NCI-H187 (cell line): ENCODE measurements at places on chromosomes 6 and 20.

DNA sequence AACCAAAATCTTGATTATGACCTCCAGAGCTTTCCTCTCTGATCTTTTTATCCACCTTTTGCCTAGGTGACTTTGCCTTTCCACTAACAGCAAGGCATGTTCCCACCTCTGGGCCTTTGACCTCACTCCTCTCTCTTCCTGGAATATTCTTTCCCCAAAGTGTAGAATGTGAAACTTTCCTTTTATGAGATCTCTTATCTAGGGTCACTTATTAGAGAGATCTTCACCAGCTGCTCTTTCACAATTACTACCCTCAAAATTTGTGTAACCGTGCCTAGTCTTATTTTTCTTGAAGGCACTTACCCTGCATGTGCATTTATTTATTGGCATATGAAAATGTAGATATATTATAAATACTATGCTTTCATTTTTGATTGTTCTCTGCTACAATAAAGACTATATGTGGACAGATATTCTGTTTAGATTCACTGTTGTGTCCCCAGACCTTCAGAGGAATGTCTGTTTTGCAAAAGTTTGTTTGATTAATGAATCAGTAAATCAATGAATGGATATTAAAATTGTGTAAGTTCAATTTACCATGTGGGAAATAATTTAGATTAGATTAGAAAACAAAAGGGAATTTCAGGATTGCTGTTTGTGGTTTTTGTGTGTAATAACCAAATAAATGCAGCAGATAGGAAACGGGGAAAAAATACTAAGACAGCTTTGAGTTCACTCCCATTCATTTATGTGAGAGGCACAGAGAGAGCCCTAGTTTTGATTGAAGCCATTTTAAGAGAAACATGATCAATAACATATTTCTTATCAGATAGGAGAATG is 207.0 kb downstream of the ADGB start:
- no peak for DNase-seq

DNA sequence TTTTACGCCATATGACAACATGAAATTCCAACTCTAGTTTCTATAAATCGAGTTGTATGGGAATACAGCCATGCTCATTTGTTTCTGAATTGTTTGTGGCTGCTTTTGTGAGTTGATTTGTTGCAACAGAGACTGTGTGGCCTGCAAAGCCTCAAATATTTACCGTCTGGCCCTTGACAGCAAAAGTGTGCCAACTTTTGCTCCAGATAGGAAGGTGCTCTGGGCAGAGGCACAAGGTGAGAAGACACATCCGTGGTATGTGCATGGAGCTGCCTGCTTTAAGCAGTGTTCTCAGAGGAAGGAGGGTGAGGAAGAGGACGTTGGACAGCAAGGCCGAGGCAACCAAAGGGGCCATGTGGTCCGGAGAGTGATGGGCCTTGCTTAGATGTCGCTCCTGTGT is 57.4 kb downstream of the IYD start:
- no peak for DNase-seq

- DNase-seq: no peak
Measured at GRCh38 chr6:25788305-25788922, 33.9 kb downstream of the SLC17A4 start.

DNA sequence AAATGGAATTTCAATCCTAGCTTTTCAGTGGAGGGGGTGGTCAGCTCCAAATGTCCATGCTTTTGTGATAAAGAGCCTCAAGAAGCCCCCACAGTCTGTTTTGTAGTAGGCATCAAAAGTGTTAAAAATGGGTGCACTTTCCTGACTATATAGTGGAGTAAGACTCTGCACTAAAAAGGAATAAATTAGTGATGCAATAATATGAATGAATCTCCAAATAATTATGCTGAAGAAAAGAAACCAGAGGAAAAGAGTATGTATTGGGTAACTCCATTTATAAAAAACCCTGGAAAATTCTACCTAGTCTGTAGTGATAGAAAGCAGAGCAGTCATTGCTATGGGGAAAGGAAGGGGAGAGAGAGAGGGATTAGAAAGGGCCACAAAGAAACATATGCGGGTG is 310.4 kb upstream of the SUPT3H start:
- DNase-seq: no peak

DNA sequence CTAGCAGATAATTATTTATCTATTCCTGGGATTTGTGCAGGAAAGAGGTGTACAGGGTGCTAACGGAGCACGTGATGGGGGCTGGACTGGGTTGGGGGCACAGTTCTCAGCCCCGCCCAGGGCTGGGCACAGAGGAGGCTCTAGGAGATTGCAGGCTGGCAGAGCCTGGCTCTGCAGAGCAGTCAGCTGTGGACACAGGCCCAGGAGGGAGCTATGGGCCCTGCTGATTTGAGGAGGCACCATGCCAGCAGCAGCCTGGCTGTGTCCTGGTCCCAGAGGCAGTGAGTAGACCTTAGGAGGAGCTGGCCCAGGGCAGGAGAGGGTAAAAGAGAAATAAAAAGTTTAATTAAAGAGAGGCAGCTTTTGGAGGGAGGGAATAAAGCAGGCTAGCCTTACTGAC is 19.3 kb downstream of the MAFB start:
- no peak for DNase-seq

DNA sequence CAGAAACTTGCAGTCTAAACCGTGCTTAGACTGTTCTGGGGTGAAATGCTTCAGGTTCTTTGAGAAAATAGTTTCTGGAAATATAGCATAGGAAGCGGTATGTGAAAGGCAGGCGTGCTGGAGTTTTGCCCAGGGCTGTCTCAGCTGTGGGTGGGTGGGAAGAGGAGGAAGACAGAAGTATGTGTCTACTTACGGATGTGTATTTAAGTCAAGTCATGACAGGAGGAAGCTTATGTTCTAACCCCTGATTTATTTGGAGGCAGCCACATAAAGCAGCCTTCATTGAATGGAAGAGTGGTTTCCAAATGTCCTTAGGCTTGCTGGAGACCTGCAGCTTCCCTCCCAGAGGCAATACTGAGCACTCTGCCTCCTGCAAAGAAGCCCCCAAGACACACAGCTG is 345.8 kb upstream of the PRND start:
- no peak for DNase-seq

DNA sequence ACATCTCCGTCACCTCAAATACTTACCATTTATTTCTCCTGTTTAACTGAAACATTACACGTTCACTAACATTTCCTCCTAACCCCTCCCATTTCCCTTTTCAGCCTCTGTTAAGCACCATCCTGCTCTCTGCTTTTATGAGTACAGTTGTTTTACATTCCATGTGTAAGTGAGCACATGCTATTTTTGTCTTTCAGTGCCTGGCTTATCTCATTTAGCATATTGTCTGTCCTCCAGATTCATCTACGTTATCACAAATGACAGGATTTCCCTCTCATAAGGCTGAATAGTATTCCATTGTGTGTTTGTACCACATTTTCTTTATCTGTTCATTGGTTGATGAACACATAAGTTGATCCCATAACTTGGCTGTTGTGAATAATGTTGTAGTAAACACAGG is 22.7 kb downstream of the TAF11 start:
- no peak for DNase-seq

DNA sequence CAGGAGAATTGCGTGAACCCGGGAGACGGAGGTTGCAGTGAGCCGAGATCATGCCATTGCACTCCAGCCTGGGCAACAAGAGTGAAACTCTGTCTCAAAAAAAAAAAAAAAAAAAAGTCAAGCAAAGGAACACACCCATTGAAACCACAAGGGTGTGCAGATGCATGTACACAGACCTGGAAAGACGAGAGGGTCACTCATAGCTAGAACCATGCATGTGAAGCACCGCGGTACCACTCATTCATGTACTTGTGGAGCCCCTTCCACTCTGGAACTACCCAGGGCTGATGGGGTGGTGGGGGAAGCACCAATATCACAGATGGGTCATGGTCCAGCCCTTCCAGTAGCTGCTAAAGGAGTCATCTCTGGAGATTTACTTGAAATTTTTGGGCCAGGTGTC is 7.4 kb upstream of the TJAP1 start:
- no peak for DNase-seq

DNA sequence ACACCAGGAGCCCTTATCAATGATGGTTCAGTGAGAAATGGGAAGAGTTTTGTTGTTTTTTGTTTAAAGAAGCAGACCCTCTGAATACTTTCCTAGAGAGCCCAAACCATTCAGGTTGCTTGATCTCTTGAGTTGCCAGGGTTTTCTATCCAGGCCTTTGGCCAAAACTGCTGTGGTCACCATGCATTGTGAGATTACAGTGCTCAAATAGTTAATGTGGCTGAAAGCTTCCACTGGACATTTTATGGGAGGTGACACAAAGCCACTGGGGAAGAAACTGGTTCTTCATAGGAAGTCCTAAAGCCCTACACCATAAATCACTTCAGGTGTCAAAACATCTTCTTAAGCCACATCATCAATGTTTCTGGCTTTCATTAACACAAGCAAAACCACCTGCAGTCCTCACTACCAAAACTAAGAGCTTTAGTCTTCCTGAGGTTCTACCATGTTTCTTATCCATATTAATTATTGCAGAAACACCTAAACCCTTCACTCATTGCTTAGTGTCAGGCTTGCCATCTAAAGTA is 101.6 kb downstream of the IBTK start:
- no peak for DNase-seq

DNA sequence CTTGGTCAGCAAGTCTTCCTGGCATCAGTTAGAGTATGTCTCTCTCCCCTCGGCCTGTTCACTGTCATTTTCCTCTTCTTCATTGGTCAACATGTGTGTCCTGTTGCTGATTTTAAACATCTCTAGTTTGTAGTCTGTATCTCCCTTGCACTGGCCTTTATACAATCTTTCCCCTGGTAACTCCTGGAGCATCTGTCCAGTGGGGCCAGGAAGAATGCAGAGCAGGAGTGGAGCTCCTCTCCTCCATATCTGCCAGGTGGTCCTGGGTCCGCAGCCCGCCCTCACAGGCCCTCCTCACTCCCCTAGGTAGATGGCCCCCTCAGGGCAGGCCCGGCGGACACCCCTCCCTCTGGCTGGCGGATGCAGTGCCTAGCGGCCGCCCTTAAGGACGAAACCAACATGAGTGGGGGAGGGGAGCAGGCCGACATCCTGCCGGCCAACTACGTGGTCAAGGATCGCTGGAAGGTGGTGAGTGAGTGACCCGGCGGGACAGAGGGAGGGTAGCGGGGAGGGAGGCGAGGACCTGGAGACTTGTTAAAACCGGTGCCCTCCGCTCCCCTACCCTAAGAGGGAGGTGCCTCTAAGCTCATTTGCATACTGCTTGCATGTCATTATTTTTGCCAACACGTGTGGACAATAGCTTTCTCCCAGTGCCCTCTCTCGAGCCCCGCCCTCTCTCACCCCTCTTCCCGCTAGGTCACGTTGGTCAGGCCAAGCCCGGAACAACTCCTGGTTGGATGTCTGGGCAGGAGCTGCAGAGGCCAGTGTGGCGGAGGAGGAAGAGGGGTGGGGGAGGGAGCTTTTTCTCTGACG is 3.2 kb downstream of the TTBK1 start:
- DNase-seq: peak; percentile 27

DNA sequence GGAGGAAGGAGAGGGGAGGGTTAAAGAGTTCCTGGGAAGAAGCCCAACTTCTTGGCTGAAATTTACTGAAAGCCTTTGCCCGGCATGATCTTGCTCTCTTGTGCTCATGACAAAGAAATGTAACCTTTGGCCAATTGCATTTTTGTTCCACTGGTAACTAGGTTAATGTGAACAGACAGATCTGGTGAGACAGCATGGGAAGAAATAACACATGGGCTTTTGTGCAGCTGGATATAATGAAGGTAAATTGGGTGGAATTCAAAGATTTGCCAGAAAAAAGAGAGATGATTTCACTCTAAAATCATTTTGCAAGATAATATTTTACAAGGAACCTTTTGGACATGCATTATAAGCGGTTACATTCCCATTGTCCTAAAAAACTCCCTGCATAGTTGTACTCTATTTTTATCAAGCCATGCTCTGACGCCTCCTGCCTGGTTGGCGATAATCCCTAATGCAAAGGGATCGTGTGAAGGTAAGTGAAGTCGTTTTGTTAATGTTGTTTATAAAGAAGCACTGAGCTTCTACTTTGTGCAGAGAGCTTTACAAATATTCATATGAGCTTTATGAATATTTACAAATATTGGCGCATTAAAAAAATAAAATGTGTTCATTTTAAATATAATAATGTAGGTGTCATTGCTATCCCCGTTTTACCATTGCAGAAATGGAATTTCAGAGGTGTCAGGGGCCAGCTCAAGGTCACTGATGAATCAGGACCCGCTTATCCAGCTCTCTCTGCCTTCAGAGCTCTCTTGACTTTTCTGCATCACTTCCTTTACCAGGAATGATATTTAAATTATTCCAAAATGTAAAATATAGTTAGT is 161.3 kb upstream of the AGPAT4 start:
- DNase-seq: no peak

DNA sequence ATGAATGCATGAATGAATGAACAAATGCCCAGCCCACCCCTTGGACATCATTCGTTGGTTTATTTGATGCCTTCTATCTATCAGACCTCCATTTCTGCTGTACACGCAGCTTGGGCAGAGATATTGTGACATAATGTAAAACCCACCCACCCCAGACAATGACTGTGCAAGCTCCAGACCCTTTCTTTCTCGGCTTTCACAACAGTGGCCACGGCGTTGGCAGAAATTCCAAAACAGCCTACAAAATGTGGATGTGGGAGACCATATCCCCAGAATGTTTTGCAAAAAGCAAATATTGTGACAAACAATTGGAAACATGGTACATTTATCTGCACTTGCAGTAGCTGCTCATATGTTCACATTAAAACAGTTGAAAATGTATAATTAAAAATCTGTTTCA is 162.0 kb upstream of the MAFB start:
- DNase-seq: no peak

GRCh38 chr20:9520086-9520485 is 5.7 kb downstream of the LAMP5 start:
- DNase-seq: no peak

GRCh38 chr20:10861619-10862018 is 187.8 kb upstream of the JAG1 start:
- no peak for DNase-seq

- DNase-seq: no peak
Measured at GRCh38 chr6:148653138-148653776, 93.6 kb upstream of the UST start.

DNA sequence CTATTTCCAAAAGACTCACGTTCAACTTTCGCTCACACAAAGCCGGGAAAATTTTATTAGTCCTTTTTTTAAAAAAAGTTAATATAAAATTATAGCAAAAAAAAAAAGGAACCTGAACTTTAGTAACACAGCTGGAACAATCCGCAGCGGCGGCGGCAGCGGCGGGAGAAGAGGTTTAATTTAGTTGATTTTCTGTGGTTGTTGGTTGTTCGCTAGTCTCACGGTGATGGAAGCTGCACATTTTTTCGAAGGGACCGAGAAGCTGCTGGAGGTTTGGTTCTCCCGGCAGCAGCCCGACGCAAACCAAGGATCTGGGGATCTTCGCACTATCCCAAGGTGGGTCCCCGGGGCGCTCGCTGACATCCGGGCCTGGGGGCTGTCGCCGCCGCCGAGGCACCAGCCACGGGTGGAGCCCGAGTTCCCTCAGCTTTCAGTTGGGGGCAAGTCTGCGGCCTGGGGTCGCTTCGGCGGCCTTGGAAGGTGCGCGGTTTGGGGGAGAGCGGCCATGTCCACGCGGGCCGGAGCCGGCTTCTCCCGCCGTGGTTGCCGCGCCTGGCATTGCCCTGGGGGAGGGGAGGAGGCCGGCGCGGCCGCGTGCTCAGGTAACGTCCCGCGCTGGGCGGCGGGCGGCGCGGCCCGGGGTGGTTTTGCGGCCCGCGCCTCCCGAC is 429 bp downstream of the AMD1 start:
- DNase-seq: peak; percentile 31
